Activated T-helper 9 cell treated with anti-CD3 and anti-CD28 coated beads, Interleukin-2, amount 50 U/mL, for 16 hours (primary cell): ENCODE measurements at places on chromosomes 12 and 14.

DNA sequence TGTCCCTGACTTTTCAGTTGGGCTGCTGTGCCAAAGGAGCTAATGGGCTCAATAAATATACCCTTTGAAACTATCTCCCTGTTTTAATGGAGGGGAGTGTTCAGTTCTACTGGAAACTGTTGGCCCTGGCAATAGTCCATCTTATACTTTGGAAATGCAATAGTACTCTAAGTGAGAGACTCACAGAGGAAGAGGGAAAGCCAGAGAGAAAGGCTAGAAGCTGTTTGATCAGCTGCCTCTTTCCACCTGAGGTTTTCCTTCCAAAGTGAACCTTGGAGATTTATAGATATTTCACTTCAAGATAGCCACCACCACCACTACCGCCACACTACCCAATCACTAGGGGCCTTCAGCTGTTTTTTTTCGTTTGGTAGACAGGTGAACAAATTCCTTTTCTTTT is 93.6 kb upstream of the CCDC91 start:
- DNase-seq, result no peak

- no peak for DNase-seq
Measured at GRCh38 chr14:55136885-55137786, 8.1 kb downstream of the LGALS3 start.

DNA sequence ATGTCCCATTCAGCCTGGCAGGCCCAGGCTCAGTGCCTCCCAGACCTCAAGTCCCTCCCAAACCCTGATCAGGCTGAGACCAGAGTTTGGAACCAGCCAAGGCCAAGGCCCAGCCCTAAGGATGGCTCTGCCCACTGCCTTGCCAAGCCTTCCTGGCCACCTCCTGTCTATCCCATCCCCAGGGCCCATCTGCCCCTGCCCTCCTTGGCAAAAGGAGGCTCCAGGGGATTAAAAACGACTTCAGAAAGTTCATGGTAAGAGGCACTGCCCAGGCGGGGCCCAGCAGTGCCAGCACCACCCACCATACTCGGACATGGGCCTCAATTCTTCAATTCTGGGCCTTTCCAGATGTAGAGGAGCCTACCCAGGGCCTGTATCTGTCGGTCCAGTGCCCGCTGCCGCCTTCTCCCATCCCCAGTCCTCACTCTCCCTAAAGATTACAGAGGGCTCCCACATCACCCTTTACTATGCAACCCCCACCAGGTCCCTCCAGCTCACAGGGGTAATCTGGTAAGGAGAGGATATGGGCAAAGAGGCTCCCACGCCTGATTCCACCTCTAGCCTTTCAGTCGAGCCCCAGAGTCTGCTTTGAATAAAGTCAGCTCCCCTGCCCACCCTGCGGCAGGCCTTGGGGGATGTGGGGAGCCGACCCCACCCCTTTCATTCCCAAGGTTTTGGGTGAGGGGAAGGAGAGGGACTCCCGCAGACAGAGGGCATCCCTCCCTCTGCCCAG is 932 bp downstream of the ADCY6 start:
- DNase-seq, result no peak

DNA sequence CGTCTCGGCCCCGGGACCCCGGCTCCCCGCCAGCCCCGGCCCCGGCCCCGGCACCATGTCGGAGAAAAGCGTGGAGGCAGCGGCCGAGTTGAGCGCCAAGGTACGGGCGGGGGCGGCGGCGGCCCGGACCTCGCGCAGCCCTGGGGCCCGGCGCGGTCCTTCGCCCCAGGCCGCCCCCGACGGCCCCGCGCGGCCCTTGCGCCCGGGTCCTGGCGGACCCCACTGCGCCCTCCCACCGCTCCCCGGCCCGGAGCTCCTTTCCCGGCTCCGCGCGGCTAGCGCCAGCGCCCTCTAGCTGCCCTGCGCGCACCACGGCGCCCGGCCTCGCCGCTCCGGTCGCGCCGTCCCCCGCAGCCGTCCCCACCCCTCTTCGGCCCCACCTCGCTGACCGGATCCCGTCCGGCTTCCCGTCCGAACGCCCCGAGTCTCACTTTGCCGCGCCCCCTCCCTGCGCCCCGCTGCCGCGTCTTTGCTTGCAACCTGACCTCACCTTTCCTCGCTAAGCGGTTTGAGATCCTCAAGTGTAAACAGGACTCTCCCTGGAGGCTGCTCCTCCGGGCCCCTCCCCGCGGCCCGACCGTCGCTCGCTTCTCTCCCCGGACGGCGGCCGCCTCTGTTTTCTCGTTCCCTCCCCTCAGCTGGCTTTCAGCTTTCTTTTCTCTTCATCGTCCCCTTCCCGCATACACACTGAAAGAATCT is 637 bp downstream of the PTMS start:
- DNase-seq, result no peak

DNA sequence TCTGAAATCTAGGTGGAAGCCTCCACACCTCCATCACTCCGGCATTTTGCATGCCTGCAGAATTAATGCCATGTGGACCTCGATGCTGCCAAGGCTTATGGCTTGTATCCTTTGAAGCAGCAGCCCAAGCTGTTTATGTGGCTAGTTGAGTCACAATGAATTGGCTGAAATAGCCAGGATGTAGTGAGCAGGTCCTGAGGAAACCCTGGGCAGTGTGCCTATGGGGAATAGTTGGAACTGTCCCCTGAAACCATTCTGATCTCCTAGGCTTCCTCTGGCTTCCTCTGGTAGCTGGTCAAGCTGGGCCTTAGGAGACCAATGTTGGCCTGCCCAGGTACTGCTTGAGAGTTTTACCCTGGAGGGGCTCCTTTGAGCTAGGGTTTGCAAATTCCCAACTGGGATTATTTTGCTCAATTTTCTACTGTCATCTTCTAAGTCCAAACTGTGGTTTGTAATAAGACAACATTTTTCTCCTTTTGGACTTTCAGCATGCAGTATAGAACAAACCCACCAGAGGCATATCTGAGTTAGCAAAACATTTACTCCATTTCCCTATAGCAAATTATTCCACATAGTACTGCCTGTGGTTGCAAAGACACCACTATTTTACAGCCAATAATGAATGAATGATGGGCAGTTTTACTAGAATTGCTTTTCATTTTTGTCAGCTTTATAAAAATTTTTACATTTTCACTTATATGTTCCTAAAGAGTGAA is 85.1 kb upstream of the AMIGO2 start:
- no peak for DNase-seq

- no peak for DNase-seq
Measured at GRCh38 chr12:64566831-64567517, 43.3 kb upstream of the RASSF3 start.

GRCh38 chr14:69812711-69813110 is 15.7 kb upstream of the SLC10A1 start:
- DNase-seq, result no peak

GRCh38 chr12:113002676-113003075 is 24.4 kb downstream of the OAS2 start:
- no peak for DNase-seq

- no peak for DNase-seq
Measured at GRCh38 chr14:100400115-100400514, 77.0 kb downstream of the SLC25A47 start.

DNA sequence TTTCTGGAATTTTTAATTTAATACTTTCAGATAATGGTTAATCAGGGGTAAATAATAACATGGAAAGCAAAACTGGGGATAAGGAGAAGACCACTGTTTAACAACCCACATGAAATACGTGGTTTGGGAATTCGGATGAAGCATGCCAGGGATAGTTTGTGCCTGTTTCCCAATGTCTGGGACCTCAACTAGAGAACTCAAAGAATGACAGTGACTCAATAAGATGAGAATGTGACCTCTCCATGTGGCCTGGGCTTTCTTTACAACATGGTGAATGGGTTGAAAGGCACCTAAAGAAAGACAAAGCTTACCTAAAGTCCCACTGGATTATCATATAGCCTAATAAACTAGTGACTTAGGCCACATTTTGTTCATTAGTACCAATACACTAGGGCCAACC is 460.3 kb upstream of the LRFN5 start:
- no peak for DNase-seq

- peak; percentile 65 for DNase-seq
Measured at GRCh38 chr12:123388177-123388950, 4.4 kb downstream of the KMT5A start.

GRCh38 chr14:95263527-95264231 is 56.0 kb downstream of the CLMN start:
- no peak for DNase-seq

DNA sequence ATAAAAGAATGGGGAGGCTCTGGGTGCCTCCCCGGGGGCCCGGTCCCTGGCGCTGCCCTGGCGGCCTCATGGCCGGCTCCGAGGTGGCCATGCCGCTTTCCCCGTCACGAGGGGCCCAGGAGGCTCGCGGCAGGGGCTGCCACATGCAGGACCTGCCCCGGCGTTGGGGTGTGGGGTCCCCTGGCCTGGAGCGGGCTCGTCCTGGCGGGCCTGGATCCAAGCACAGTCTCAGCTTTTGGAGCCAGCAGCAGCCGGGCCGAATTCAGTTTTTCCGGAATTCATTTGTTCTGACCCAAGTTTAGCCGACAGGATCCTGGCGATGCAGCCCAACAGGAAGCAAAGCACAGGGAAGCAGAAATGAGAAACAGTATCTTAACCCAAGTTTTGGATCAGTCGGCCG is 26.4 kb upstream of the AEBP2 start:
- DNase-seq, result no peak

DNA sequence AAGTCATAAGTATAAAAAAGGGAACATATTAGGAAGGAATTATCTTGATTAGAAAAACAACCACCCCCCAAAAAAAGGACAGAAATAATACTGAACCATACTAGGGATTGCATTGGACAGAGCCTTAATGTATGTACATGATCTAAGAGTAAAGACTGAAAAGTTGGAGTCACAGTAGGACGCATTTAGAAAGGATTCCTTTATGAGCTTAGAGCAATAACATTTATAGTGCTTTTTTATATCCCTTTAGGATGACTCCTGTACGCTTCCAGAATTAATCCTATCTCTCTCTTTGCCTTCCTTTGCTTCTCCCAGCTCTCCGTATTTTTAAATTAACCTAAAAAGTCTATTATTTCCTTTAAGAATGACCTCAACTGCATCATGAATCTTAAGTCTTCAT is 75.3 kb downstream of the PTPRR start:
- no peak for DNase-seq

DNA sequence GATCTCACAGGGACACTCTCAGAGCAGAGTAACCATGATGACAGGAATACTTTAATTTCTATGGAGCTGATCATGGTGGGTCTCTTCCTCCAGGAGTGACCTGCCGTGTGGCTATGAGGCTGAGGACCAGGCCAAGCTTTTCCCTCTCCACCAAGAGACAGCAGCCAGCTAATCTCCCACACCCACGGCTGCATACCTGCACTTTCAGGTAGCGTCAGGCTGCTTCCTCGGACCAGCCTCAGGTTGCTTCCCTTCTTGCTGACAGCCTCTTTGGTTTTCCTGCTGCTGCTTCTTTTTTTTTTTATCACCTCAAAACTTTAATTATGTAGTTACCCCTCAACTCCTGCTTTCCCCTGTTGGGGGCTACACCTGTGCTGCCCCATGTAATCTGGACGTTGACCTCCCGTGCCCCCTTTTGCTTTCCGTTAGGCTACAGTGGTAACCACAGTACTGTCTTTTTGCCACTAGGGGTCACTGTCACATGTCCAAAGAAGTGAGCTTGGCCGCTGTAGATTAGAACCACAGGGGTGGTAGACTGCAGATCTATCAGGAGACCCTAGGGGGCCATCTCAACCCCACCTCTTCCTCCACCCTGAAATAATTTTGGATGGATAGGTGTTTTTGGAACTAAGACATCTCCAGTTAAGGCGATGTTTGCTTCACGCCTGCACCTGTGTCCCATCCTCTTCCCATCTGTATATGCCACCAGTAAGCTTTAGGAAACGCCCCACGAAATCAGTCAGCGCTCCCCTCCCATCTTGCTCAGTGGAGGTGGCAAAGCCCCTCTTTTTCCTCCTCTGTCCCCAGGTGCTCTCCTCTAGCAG is 7.8 kb upstream of the PIP4K2C start:
- DNase-seq, result peak; percentile 26

- DNase-seq, result peak; percentile 78
Measured at GRCh38 chr12:121799842-121800693, 3.7 kb upstream of the SETD1B start.

- DNase-seq, result no peak
Measured at GRCh38 chr14:99412117-99413061, 68.3 kb downstream of the SETD3 start.

DNA sequence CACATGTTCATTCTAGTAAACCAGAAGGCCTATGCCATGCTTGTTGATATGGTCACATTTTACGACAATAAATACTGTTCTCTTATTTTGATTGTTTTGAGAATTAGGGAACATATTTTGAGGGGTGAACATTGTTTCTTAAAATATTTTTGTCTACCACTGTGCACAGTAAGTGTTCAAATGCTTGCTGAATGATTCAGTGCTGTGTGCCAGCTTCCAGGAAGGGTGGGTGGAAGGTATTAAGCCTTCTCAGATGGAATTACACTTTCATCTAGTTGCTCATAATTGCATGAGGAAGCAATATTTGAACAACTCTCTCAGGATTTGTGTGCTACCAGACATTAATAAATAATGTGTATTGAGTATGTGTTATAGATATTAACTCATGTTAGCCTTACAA is 15.5 kb upstream of the TMX1 start:
- no peak for DNase-seq
